Stimulated activated CD4-positive, alpha-beta T cell treated with anti-CD3 and anti-CD28 coated beads, Interleukin-2, amount 100 ng/mL, for 24 hours (primary cell): ENCODE measurements at places on chromosomes 1 and 21.

- DNase-seq: no peak
Measured at GRCh38 chr1:78843111-78843510, 163.4 kb downstream of the ADGRL4 start.

- no peak for DNase-seq
Measured at GRCh38 chr1:165162671-165163241, 193.8 kb downstream of the LMX1A start.

DNA sequence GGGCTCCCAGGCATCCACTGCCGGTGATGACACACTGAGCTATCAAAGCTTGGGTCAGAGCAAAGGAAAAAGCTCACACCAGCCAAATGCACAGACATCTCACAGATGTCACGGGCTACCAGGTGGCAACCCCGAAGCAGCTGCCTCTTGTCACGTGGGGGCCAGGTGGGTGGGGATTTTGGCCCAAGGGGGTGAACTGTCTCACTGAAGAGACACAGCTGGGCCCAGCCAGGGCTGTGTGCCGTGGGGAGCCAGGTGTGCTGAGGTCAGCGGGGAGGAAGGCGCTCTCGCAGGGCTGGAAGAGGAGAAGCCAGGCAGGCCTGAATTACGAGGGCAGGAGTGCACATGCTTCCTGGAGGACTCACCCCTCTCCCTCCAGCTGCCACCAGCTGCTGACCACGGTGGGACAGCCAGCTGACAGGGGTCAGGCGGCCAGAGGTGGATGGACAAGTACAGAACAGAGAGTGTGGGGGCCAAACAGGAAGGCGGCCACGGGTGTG is 32.4 kb downstream of the KCNN3 start:
- DNase-seq: no peak

DNA sequence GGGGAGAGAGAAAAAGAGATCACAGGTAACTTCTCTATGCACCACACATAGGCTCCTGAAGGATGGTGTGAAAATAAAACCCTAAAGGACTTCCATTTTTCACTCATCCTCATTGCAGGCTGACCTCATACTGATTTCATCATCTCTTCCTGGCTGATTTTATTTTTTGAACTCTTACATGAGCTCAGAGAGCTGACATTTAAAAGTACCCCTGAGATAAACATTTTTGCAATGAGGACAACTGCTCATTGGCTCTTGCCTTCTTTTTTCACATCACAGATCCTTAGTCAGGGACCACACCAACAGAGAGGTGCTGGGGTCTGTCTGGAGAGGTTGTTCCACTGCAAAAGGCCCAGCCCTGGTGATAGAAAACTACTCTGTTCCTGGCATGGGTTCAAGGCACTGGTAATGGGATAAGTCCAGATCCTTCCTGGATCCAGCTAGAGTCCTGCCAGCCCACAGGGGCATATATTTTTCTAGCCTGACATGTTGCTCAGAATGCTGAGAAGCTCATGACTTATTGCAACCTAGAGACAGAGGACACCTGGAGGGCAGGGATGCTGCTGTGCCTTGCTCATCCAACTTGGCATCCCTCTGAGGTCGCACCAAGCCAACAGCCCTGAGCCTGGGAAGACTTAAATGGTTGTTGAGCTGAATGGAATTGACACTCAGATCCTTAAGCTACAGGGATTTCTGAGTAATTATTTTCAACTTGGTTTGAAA is 360.0 kb downstream of the HHAT start:
- no peak for DNase-seq
